ENCODE measurements at places on chromosomes 7 and 10.

DNA sequence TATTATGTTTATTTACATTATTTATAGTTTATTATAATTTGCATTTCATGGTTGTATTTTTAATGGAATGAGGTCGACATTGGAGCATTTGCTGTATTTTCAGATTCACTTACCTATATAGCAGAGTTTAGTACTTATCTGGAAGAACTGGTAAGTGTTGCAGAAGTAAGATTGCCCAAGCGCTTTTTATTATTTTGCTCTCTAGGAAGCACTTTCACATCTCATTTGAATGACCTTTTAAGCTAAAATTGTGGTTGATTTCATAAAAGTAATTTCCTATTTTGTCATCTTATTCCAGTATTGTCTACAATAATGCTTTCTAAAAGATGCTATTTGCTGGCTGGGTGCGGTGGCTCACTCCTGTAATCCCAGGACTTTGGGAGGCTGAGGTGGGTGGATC lies 28.6 kb downstream of the SEC61A2 start:
- no peak for DNase-seq

GRCh38 chr7:90165724-90166123 lies 11.5 kb downstream of the STEAP1 start:
- no peak for DNase-seq

- peak; percentile 31 for DNase-seq
These were observed 457 bp downstream of the ACADSB start for GRCh38 chr10:123009105-123009820.

- DNase-seq = no peak
These were observed 89.2 kb downstream of the SPAG6 start for GRCh38 chr10:22434521-22434920.

- DNase-seq = no peak
These were observed 10.7 kb upstream of the AKR1B1 start for GRCh38 chr7:134469622-134470021.

DNA sequence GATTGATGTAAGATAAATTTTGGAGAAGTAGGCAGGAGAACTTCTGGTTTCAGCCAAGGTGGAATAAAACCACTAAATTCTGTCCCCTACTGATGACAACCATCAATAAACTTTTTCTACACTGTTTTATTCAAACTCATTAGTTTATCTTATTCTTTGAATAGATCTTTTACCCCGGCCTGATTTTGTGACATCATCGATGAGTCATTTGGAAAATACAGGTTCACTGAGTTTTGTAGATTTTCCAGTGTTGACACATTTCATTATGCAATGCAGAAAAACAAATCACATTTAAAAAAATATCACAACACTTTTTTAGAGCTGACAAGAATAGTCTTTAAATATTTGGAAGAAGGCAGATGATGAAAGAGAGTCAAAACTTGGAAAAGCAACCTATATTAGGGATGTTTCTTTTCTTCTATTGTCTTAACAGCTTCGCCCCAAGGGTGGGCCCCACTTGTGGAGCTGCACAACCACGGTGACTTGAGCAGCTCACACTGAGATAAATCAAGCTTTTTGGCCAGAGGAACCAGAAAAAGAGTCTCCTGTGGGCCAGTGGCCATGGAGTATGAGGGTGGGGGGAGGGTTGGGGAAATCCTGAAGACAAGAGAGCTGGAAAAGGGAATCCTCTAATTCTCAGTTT lies 112.8 kb downstream of the PTEN start:
- DNase-seq = no peak

- no peak for DNase-seq
These were observed 110.6 kb downstream of the PPP1R9A start for GRCh38 chr7:95018021-95018420.

- no peak for DNase-seq
These were observed 61.3 kb downstream of the KIAA1549 start for GRCh38 chr7:138919911-138920310.

GRCh38 chr10:131078131-131078881 lies 233.2 kb downstream of the TCERG1L start:
- DNase-seq = no peak

GRCh38 chr7:26891400-26892350 lies 27.3 kb upstream of the SKAP2 start:
- DNase-seq = no peak

- DNase-seq = no peak
These were observed 4.3 kb upstream of the TRPV6 start for GRCh38 chr7:142889816-142890215.

- no peak for DNase-seq
These were observed 305.8 kb downstream of the MDFIC start for GRCh38 chr7:115227473-115228235.

GRCh38 chr10:102038410-102038809 lies 17.6 kb downstream of the ARMH3 start:
- no peak for DNase-seq

DNA sequence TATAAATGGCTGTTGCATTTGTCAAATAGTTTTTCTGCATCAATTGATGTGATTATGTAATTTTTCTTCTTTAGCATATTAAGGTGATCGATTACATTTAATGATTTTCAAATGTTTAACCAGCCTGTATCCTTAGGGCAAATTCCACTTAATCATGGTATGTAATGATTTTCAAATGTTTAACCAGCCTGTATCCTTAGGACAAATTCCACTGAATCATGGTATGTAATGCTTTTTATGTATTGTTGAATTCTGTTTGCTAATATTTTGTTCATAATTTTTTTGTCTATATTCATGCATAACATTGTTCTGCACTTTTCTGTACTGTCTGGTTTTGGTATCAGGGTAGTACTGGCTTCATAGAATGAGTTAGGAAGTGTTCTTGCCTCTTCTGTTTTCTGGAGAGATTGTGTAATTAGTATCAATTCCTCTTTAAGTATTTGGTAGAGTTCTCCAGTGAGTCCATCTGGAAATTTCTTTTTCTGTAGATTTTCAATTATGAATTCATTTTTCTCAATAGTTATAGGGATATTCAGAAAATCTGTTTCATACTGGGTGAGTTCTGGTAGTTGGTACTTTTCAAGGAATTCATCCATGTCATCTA lies 393.2 kb upstream of the FOXK1 start:
- no peak for DNase-seq

DNA sequence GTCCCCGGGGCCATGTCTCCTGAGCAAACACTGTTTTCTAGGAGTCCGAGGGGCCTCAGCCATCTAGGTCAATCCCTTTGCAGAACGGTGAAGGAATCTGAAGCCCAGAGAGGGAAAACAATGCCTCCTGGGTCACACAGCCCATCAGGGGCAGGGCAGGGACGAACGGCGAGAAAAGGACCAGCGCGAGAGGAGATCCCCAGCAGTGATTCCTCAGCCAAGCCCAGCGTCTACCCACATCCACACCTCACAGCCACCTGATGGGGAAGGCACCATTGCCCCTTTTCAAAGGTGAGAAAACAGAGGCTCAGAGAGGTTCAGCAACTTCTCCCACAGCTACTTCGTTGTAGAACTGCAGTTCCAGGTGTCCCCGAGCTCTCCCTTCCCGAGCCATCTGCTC lies 17.9 kb upstream of the PSMG3 start:
- DNase-seq = no peak

- no peak for DNase-seq
These were observed 295.4 kb downstream of the CNTNAP2 start for GRCh38 chr7:146411975-146412374.

GRCh38 chr10:77643795-77644468 lies 6.3 kb upstream of the KCNMA1 start:
- peak; percentile 42 for DNase-seq

DNA sequence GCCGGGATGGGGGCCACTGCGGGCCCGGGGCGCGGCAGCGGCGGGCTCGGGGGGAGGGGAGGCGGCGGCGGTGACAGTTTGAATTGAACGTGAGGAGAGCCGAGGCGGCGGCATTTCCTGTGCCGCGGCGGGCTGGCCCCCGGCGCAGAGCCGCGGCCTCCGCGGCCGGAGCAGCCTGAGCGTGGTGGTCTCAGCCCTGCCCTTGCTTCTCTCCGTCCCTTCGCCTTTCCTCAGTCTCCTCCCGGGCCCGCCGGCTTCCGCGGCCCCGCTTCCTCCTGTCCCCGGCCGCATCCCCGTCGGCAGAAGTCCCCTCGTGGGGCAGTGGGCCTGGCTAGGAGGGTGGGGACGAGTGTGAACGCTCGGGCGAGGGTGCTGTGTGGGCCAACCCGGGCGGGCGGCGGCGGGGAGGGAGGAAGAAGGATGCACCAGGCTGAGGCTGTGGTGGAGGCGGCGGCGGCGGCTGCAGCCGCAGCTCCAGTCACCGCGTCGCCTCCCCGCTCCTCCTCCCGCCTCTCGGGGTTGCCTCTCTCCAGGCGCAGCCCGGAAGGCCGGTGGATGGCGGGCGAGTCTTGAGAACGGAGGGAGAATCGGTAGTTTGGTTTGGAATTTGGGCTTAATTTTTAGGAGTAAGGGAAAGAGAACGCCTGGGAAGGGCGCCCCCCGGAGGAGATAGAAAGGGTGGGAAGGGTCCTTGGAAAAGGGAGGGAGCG lies 690 bp downstream of the SEPTIN7 start:
- peak; percentile 63 for DNase-seq

Measured in NCI-H510A treated with DMSO at 0.1 percent for 48 hours (cell line).